NCI-H1436 (cell line): ENCODE measurements at places on chromosomes 3 and 15.

DNA sequence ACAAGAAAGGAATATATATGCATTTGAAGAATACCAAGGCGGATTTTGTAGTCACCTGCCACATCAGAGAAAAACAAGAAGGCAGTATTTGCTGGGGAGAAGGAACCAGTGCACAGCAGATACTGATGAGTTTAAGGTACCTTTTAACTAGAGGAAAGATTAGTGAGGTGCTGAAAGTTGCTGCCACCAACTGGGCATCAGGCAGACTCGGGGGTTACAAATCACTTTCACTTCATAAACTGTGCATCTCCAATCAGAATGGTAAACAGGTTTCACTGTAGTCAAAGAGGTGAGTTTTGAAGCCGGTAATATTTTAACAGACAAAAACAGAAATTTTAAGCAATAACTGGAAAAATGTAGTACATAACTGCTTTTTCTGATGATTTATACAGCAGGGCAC is 4.1 kb downstream of the FBN1 start:
- DNase-seq, result no peak

GRCh38 chr3:58023531-58023930 is 15.3 kb downstream of the FLNB start:
- DNase-seq, result no peak

- no peak for DNase-seq
Observed at GRCh38 chr3:61114316-61114953, 136.8 kb downstream of the FHIT start.

- DNase-seq, result no peak
Observed at GRCh38 chr3:102124704-102125103, 275.4 kb downstream of the NFKBIZ start.

DNA sequence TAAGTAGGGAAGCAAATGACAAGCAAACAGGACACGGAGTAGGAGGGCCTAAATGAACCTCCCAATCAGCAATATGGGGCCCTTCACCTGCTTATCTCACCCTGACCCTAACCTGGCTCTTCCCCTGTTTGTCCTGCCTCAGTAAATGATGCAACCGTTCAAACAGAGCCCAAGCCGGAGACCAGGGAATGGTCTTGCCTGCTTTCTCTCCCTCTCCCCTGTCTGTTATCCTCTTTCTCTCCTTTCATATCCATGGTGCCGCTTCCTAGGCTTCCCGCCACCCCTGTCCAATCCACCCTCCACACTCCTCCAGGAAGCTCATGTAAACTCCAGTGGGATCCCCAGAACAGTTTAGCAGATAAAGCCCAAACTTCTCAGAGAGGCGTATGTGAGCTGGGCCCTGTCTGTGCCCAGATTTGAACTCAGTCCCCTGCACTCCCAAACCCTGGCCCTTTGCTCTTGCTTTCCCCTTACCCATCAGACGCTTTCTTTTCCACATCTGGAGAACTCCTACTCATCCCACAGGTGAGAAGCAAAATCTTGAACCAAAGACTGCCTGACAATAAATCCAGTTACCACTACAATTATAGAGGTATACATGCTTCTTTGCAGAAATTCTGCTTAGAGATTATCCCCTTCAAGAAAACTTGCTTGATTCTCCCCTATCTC is 45.7 kb upstream of the STT3B start:
- DNase-seq, result no peak
